ENCODE measurements at places on chromosomes 4 and X.
A peak's percentile ranks its signal among the peaks of the same experiment; 100 is the strongest.

GRCh38 chr4:137448402-137448801 is 83.9 kb downstream of the PCDH18 start:
- DNase-seq = no peak

GRCh38 chrX:40111868-40112267 is 14.1 kb upstream of the BCOR start:
- DNase-seq = no peak

DNA sequence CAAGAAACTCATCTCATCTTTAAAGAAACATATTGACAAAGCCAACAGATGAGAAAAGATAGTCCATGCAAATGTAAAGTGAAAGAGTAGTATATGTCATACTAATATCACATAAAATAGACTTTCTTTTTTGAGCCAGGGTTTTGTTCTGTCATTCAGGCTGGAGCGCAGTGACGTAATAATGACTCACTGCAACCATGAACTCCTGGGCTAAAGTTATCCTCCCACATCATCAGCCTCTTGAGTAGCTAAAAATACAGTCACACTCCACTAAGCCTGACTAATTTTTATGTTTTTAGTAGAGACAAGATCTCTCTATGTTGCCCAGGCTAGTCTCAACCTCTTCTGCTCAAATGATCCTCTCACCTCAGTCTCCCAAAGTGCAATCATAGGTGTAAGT is 51.8 kb upstream of the TRAM1L1 start:
- peak; percentile 13 for DNase-seq

DNA sequence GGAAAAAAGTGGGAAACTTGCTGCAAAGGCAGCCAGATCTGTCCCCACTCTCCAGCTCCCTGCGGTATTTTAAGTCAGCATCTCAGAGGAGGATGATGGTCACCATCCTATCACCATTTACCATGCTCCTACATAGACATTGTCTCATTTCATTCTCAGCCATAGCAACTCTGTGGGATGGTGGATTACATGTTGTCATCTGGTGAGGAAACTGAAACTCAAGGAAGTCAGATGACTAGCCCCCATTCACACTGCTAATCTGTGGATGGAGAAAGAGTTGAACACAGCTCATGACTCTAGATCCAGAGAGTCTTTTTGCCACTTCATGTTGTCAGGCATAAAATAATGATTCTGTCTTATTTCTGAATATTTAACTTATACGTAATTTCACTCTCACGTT is 323.5 kb downstream of the PTTG2 start:
- no peak for DNase-seq

DNA sequence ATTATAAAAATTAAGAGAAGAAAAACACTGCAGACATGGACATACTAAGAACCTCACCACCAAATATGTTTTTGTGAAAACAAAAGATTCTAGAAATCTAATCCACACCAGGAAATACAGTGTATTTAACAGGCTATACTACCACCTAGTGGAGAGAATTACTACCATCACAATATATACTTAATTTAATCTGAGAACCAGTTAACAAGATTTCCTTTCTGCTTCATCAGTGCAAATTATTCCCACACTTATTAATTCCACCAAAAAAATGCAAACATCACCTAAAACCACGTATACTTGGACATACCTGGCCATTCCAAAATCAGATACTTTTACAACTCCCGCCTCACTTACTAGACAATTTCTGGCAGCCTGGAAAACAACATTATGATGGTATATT is 7.0 kb upstream of the TXK start:
- DNase-seq = no peak

- DNase-seq = no peak
These were observed 29.6 kb upstream of the RPL34 start for GRCh38 chr4:108590776-108591175.

DNA sequence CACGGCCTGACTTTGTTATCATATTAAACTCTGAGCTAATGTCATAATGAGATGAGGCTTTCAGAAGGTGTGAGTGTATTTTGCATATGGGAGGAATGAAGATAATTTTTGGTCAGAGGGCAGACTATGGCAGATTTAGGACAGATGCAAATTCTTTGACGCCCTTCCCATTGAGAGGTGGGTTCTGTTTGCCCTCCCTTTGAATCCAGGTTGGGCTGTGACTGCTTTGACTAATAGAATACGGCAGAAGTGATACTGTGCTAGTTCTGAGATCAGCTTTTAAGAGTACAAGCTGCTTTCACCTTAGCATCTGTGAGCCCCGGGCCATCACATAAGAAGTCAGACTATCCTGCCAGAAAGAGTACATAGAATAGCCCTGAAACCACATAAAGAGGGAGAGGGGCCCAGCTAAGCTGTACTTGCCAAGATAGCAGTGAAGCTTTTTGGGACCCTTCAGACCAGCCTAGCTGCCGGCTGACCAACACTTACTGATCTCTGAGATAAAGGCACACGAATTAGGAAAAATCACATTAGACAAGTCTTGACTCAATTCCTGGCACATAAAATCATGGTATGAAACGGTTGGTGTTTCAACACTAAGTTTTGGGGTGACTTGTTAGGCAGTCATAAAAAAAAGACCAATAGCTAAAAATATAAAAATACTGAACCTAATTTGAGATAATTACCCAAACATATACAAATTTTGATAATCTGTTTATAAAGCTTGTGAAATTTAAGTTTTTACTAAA is 166.7 kb upstream of the SH3RF1 start:
- no peak for DNase-seq

DNA sequence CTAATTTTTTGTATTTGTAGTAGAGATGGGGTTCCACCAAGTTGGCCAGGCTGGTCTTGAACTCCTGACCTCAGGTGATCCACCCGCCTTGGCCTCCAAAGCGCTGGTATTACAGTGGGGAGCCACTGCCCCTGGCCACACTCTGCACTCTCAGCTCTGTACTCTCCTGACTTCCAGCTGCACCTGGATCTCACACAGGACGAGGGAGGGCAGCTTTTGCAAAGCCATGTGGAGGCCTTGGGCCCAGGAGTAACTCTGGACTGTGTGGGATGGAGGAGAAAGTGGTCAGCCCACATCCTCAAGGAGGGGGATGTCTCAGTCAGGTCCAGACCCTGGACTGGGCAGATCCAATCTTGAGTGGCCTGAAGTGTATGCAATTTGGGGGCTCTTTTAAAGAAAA is 23.0 kb downstream of the NAT8L start:
- DNase-seq = no peak

DNA sequence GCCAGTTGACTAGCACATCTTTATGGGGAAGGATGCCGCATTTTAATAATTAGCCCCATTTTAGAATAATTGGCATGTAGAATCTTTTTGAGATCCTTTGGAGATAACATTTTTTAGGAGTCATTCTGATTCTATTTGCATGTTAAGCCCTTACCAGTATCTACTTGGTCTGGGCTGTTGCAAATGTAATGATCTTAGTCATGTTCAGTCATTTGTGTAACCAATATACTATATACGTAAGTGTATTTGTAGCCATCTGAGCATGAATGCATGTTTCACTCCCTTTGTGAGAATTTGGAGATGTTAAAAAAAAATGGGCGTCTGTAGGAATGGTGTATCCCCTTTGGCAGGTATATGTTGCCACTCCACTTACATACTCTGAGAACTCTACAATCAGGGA is 119.1 kb downstream of the TEX13A start:
- no peak for DNase-seq

DNA sequence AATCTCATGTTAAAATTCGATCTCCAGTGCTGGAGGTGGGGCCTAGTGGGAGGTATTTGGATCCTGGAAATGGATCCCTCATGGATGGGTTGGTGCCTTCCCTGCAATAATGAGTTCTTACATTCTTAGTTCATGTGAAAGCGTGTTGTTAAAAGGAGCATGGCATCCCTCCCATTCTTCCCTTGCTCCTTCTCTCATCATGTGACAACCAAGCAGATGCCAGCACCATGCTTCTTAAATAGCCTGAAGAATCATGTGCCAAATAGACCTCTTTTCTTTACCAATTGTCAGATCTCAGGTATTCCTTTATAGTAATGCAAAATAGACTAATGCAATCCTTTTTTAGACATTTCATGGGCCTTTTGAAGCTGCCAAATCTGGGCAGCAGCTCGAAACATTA is 29.0 kb upstream of the CLNK start:
- no peak for DNase-seq
